Neural progenitor cell (in vitro differentiated cells): ENCODE measurements at places on chromosomes 4 and X.
A peak's percentile ranks its signal among the peaks of the same experiment; 100 is the strongest.

DNA sequence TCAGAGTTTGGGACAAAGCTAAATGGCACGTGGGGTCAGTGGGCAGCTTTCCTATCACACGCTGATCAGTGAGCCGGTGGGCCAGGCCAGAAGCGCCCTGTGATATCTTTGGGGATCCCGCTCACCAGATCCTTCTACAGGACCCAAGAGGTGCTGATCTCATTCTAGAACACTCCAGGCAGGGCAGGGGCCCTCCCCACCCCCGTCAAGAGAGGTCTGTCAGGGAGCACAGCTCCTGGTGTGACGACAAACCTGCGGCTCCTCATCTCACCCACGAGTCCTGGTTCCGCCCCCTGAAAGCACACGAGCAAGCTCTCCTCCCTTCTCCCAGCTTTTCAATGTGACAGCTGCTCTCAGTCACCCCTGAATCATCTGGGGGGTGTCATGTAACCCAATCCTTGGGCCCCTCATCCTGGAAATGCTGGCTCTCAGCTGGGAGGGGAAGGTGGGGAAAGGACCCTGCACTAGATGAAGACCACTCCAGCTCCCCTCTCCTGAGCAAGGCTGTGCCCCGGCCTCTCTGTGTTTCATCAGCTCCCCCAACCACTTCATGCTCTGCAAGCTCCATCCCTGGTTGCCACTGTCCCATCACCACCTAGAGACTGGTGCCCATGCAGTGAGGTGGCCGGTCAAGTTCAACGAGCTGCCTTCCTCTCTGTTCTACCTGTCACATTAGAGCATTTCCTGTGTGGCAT, 4.6 kb downstream of the HCFC1 start:
- no peak for DNase-seq

DNA sequence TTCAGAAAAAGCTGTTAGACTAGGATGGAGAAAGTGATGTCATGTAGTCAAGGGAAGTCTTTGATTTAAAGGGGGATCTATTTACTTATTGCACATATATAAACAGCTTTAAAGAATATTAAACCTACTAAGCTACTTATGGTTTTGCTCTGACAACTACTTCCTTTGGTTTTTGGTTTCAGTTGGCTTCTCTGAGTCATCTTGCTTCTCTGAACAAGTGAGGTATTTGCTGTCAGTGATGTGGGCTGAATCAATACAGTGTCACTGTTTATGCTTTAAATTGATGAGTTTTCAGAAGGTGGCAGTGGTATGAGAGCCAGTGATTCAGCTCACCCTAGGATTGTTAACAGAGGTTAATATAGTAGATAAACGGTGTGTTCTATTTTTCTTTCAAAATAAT, 75.1 kb downstream of the CEP44 start:
- DNase-seq, result no peak

DNA sequence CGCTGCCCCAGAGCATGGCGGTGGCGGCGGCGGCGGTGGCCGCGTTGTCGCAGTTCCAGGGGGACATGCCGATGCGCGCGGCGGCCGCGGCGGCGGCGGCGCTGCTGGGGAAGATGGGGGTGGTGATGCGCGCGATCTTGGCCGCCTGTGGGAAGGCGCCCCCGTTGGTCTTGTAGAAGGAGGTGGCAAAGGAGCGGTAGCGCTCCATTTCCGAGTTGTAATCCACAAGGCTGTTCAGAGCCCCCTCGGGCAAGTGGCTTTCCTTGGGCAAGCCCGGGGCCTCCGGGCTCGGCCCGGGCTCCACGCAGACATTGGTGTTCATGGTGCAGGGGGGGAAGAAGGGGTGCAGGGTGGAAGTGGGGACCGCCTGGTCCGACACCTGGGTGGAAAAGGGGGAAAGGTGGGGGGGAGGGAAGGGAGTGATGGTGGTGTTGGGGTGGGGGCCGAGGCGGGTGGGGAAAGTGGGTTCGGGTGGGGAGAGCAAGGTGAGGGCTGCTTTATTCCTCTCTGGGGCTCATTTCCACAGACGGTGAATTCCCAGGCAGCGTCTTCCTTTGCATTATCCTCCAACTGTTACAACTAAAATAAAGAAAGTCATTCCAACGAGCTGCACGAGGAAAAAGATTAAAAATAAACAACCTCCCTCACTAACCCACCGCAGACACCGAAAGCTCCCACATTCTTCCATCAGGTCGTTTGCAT, 3.1 kb downstream of the CXXC4 start:
- DNase-seq, result peak; percentile 85

DNA sequence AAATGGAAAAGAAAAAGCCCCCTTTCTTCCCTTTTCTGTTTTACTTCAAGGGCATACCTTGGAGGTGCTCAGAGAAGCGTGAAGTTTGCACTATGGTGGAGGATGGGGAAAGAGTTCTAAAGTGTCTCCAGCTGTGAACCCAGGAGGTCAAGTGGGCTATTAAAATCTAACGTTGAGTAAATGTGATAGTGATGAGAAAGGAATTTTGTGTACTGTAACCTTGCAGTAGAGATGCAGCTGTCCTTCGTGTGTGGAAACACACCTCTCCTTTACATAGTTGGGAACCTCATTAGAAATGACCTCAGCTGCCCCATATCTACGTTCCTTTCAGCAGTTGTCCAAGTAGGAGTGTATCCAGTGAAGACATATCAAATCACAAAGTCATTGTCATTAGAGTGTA, 26.5 kb downstream of the ADH5 start:
- DNase-seq, result no peak

DNA sequence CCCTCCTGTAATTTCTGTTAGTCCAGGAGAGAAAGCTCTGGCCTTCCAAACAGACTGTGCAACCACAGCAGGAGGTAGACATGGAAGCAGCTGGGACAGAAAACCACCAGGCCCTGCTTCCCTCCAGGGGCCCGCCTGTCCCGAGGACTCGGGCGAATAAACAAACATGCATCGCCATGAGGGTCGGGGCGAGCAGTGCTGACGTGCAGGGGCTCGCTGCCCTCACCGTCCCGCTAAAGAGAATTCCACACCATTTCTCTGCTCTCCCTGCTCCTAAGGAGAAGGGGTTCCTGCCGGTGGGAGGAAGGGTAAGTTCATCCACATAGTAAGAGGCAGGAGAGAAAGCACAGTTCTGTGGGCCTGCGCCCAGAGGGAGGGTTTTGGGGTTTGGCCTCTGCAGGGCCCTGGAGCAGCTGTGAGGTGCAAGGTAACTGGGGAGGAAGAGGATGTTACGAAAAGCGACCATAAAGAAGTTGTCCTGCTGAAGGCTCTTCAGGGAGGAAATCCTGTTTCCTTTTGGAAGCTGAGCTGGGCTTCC, 54.9 kb downstream of the WFS1 start:
- no peak for DNase-seq

- no peak for DNase-seq
Measured at GRCh38 chrX:133658293-133658911, 243.1 kb upstream of the GPC4 start.

DNA sequence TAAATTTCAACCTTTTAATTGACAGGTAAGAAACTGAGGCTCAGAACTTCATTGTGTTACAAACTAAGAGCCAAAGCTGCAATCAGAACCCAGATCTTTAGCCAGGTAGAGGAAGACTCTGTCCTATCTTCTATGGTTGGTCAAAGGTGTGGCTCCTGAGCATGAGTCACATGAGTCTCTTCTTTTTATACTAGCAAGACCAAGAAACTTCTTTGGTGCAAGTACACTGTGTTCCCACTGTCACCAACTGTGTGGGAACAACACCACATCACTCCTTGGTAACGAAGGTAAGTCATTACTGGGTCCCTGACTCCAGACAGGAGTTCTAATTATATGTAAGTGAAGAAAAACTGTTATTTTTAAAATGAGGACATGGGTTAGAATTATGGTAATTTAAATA, 290.1 kb downstream of the INPP4B start:
- DNase-seq, result no peak

GRCh38 chr4:138890891-138891570, 124.5 kb upstream of the NOCT start:
- no peak for DNase-seq

GRCh38 chrX:15853586-15854079, 980 bp downstream of the AP1S2 start:
- peak; percentile 17 for DNase-seq

DNA sequence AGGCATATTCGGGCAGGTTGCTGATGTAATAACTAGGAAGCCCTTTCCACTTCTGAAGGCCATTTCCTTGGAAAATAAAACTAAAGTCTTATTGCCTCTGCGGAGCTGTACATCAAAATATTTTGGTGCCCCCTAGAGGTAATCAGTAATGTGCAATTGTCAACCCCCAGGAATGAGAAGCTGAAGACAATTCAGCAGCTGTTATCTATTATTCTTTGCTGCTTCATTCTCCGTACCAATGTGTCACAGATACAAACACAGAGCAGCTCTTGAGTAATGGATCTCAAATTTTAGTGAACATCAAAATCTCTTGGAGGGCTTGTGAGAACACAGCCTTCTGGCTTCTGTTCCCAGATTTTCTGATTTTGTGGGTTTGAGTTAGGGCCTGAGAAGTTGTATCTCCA, 3.5 kb upstream of the SLIT2 start:
- DNase-seq, result peak; percentile 69

GRCh38 chr4:126124818-126125217, 810.1 kb downstream of the FAT4 start:
- DNase-seq, result no peak

DNA sequence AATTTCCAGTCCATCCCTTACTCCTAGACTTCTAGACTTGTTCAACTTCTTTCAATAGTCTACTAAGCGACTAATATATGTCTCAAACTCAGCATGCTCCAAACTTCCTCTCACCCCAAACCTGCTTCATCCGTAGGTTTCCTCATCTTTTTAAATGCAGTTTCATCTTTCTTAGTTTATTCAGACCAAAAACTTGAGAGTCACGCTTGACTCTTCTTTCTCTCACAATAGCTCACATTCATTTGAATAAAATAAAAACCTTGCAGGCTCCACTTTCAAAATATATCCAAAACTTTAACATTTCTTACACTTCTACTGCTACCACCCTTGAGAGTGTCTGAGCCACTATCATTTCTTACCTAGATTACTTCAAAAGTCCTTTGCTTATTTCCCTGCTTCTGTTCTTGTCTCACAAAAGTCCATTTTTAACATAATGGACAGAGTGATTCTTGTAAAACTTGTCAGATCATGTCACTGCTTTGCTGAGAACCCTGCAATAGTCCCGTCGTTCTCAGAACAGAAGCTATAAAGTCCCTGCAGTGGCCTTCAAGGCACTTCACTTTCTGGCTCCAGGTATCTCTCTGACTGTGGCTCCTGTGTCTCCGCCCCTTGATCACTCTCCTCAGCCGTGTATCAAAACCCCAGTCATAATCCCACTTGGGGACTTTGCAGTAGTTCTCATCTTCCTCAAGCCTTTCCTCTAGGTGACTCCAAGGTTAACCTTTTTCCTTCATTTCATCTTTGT, 167.6 kb downstream of the ARHGAP24 start:
- no peak for DNase-seq

DNA sequence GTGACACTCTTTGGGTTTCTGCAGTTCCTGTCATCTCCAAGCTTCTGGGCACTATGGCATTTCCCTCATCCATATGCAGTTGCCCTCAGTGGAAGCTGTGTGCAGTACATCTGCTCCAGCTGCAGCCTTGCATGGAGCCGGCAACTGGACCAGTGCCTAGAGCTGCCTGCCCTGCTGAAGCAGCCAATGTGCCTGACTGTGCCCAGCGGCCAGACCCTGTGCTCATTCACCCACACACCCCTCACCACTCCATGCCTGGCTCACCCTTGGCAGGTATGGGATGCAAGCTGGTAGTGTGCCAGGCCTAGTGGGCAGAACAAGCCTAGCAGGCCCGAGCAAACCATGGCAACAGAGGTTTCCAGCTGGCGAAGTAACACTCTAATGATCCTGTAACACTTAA, 370.8 kb downstream of the FSTL5 start:
- no peak for DNase-seq

DNA sequence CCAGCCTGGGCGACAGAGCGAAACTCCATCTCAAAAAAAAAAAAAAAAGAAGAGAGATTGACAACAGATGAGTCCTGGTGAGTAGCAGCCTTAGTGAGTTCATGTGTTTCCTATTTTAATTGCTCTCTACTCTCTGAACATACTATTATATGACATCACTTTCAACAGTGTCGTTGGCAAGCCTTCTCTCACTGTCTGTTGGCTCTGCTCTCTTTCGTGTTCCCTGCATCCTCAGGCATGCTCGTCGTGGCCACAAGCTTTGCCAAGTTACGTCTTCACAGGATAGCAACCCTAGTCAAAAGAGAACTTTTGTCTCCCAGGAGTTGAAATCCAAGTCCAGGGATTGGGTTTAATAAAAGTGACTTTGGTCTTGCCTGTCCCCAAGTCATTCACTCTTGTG, 117.1 kb upstream of the EGFL6 start:
- no peak for DNase-seq

DNA sequence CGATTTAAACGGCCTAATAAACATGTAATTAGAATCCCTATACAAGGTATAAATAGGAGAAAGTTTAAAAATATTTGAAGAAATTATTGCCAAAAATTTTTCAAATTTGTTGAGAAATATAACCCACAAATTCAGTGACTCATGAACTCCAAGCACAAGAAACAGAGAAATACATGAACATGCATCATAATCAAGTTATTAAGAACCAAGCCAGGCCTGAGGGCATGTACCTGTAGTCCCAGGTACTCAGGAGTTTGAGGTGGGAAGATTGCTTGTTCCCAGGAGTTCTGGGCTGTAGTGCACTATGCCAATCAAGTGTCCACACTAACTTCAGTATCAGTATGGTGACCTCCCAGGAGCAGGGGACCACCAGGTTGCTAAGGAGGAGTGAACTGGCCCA, 341.9 kb downstream of the CAMK2D start:
- DNase-seq, result no peak

DNA sequence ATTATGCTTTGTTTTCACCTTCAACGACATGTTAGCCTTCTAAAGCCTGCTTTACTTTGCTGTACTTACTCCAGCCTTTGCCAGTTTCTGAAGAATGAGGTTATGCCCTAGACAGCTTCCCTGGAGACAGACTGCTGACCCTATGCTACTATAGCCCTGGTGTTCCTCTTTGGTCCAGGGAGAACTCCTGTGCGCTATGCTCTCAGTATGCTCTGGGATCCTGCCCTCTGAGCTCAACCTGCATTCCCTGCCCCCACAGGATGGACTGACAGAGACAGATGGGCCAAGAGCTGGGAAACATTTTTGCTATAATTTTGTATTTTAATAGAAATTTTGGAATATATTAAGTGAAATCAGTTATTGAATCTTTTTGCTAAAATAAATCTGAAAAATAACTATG, 425.9 kb downstream of the TMA16 start:
- no peak for DNase-seq

DNA sequence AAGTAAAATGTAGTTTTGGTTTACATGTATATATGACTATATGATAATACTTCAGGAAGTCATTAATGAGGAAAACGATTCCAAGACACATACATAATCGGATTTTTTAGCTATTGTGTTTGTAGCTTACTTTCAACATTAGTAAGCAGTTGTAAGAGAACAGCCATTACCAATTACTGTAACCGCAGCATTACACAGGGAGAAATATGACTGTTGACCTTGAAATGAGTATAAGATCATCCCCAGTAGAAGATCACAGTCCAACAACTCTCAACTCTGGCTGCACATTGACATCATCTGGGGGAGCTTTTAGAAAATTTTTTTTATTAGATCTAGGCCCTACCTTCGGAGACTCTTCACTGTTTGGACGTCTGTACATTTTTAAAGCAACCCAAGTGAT, 762.0 kb upstream of the MAGEB2 start:
- DNase-seq, result no peak

GRCh38 chrX:96688789-96689188, 4.1 kb downstream of the DIAPH2 start:
- peak; percentile 6 for DNase-seq

- DNase-seq, result no peak
Measured at GRCh38 chrX:110414679-110415439, 56.2 kb downstream of the RTL9 start.

- no peak for DNase-seq
Measured at GRCh38 chrX:103099691-103100090, 6.7 kb upstream of the NXF3 start.
